ENCODE measurements at places on chromosomes 11 and 22.

DNA sequence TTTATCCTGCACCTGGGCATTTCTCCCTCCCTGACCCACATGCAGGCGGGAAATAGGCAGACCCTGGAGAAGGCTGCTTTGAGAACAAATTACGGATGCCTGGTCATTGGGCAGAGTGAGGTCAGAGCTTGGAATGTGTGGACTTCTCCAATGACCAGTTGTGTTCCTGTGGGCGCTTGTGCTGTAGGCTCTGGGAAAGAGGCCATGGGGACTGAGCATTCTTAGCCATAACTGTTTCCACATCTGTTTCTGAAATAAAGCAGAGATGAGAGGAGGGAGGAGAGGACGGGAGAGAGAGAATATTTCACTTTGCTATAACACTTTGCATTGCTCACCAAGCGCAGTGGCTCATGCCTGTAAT is 11.2 kb upstream of the TMEM184B start:
- no peak for DNase-seq

GRCh38 chr11:78790784-78791183 is 216.1 kb upstream of the NARS2 start:
- no peak for DNase-seq

GRCh38 chr11:14614091-14614622 is 29.4 kb upstream of the PDE3B start:
- DNase-seq: no peak

- no peak for DNase-seq
Measured at GRCh38 chr22:24153959-24154358, 27.3 kb upstream of the SUSD2 start.

DNA sequence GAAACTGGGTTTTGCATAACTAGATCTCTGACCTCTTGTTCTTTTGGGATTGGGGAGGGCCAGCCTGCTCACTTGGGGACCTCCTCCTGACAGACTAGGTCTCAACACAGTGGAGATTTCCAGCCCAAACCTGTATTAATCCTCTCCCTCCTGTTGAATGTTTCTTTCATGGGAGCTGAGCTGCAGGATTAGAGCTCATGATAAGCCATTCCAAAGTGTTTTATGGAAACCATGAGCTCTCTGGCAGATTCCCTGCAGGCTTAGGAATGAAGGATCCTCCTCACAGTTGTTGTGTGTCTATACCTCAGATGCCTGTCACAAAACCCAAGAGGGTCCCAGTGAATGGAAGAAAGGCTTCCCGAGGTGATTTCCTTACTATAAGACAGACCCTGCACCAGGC is 248.4 kb upstream of the B3GAT1 start:
- no peak for DNase-seq

DNA sequence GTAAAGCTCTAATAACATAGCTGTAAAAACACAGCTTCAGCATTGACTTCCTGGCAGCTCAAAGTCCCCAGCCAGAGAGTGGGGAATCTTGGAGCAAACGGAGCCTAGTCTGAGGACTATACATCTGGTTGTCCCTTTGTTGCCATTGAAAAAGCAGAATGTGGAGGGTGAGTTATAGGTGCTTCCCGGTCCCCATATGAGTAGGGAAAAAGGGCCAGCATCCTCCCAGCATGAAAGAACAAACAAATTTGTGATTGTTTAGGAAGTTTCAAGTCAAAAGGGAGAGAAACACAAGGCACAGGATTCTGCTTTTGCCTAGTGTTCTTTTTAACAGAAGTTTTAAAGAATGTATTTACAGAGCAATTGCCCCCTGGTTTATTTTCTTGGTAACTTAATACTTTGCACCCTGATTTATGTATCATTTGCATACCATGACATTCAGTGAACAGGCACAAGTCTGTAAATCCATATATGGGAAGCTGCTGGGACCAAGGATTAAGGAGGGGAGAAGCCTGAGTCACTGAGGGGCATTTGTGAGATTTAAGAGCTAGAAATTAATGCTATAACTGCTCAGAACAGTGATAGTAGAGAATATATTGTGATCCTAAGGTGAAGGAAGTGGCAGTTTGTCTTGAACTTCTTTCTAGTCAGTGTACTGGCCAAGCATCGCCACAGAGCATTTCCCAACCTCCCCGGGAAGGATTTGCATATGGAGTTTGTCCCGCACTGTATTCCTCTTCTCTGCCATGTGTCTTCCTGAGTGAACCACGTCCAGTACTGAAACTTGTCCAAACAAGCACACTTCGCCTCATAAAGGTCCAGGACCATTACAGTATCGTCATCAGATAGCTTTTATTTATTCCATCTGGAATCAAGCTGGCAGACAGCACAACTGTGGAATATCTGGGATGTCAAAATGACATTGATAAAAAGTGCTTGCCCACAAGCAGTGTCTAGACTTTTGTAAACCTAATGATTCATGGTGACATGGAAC is 103.0 kb downstream of the DBX1 start:
- no peak for DNase-seq

DNA sequence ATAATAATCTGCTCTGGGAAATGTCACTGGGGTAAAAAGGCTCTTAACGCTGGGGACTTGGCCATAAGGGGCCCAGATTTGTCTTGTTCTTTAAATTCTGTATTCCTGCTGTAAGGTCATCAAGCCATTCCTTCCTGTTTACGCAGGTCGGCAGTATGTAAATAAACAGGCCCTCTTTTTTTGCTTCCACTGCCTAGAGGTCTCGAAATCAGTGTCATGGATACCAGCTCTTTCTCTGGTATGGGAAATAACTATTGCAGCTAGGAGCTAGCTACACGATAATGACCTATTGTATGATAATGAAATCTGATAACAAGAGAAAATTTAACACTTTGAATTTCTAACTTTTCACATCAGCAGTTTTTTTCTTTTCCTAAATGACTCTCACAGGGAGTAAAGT is 209.2 kb upstream of the NARS2 start:
- DNase-seq: no peak

GRCh38 chr11:116162886-116163230 is 609.9 kb downstream of the BUD13 start:
- no peak for DNase-seq

- DNase-seq: no peak
Measured at GRCh38 chr11:2521081-2521732, 76.4 kb downstream of the KCNQ1 start.

DNA sequence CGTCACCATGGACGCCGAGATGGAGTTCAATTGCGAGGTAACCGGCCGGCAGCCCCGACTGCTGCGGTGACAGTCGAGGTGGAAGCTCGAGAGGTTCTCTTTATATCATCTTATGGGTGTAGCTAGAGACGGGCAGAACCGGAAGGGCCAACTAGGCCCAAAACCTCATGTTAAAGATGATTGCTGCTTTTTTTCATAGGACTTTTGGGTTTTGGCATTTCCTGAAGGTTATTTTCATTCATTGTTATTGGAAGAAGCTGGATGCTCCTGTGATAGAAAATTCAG is 585 bp downstream of the NF2 start:
- no peak for DNase-seq

DNA sequence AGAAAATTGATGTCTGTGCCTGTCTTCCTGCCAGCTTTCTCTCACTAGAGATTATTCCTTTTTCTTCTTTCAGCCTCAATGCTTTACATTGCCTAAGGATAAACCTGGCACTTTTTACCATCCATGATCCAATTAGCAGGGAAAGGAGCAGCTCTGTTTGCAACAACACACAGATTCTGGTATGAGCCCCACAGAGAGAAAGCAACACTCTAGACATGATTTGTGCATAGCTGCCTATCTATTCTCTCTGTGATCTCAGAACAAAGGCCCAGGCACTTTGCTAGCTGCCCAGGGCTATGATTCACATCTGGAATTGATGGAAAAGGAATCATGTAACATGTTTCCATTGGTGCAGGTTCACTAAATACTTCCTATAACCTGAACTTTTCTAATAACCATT is 685.0 kb downstream of the ETS1 start:
- no peak for DNase-seq

DNA sequence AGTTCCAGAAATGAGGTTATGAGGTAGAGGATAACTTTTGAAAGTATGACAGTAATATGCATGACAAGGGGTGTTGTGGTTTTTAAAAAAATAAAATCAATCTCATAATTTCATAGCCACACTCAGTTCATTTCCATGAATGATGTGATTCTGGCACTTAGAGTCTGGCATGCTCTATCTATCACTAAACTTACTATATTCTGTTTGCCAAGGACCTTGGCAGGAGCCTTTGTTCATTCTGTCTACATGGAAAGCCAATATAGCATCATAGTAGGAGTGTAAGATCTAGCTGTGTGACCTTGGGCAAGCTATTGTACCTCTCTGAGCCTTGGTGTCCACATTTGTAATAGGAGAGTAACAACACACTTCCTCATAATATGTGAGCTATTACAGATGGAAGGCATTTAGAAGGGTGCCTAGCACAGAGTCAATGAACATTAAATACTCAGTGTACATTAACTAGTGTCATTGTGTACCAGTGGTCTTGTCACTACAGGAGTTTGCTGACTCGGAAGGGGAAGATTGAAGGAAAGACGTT is 507.6 kb downstream of the SOX6 start:
- DNase-seq: no peak

GRCh38 chr11:2177076-2177475 is 5.5 kb upstream of the TH start:
- DNase-seq: no peak

DNA sequence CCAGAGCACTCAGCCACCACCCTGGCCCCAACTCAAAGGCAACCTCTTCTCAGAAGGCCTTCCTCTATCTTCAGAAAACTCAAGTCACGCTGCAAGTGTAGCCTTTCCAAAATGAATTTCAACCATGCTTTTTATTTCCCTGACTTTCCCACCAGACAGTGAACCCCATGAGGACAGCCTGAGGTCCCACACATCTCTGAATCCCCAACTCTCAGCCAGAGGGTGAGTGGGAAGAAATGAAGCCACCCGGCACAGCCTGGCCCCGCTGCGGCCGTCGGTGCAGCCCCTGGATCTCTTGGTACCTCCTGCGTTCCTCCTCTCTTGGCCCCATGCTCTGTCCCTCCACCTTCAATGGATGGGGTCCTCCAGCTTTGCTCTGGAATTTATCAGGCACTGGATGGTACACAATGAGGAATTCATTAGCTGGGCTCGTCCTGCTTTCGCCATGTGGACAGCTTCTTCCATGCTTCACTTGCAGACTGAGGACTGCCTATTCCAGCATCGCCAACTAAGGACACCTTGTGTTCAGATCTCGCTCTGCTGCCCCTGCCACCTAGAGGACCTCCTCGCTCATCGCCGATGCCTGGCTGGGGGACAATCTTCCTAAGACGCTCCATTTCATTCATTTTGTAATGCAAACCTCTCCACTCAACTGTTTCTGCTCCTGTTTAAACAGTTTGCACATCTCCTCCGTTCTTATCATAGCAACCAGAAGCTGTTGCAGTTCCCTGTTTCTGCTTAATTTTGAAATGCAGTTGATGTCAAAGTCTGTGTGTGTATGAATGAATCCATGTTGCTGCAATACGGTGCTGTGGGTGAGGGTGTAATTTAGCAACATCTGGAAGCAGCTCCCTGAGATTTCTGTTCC is 672.1 kb downstream of the TBC1D22A start:
- DNase-seq: no peak

GRCh38 chr11:113192121-113192925 is 122.1 kb upstream of the TTC12 start:
- no peak for DNase-seq

DNA sequence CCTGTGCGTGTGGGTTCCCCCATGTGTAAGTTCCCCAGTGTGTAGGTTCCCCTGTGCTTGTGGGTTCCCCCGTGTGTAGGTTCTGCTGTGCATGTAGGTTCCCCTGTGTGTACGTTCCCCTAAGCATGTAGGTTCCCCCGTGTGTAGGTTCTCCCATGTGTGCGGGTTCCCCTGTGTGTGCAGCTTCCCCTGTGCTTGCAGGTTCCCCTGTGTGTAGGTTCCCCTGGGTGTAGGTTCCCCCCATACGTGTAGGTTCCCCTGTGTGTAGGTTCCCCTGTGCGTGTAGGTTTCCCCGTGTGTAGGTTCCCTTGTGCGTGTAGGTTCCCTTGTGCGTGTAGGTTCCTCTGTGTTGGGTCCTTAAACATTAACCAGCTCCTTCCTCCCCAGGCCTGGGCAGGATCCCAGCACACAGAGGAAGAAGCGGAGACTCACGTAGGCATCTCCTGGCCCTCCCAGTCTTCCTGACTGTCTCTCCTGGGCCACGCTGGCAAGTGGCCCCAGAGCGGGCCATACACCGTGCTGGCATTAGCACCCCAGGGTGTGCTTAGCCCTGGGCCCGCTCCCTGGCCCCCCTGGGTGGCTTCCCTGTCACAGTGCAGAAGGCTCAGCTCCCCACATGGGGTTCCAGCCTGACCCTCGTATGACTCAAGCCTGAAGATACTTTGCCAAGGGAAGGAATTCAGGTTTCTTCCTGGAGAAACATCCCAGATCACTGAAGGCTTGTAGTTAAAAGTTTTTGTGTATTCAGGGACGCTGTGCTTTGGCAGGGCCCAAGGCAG is 2.8 kb upstream of the GRAMD4 start:
- no peak for DNase-seq

DNA sequence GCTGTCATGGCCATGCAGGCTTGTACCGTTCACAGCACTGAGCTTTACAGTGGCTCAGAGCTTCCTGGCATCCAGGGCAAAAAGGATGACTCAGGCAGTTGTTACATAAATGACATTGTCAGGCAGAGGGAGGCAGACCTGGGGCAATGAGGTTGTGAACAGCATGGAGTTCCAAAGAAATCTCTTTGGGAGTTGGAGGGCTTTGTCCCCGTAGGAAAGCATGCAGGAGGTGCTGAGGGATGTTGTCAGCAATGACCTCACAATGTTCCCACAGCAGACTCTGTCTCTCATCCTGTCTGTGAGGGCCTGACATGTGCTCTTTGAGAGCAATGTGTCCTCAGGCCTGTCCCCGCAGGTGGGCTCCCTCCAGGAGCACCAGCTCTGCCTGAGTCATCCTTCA is 25.9 kb upstream of the PDE2A start:
- no peak for DNase-seq

GRCh38 chr11:102220728-102221467 is 96.4 kb upstream of the BIRC3 start:
- DNase-seq: no peak

GRCh38 chr22:42170946-42171345 is 40.3 kb upstream of the CYP2D6 start:
- no peak for DNase-seq

- DNase-seq: no peak
Measured at GRCh38 chr22:46753360-46753759, 9.1 kb upstream of the TBC1D22A start.

GRCh38 chr11:61378713-61379313 is 13.6 kb upstream of the TMEM216 start:
- DNase-seq: no peak

Data from activated CD8-positive, alpha-beta memory T cell treated with anti-CD3 and anti-CD28 coated beads for 4 hours (primary cell).